Renal cortical epithelial cell (primary cell): ENCODE measurements at places on chromosomes 12 and 14.

- DNase-seq = no peak
Measured at GRCh38 chr12:46489951-46490388, 117.4 kb upstream of the SLC38A2 start.

GRCh38 chr14:52589646-52590045 lies 37.0 kb downstream of the GPR137C start:
- DNase-seq = no peak

- no peak for DNase-seq
Measured at GRCh38 chr12:66319266-66319954, 17.1 kb downstream of the HELB start.

DNA sequence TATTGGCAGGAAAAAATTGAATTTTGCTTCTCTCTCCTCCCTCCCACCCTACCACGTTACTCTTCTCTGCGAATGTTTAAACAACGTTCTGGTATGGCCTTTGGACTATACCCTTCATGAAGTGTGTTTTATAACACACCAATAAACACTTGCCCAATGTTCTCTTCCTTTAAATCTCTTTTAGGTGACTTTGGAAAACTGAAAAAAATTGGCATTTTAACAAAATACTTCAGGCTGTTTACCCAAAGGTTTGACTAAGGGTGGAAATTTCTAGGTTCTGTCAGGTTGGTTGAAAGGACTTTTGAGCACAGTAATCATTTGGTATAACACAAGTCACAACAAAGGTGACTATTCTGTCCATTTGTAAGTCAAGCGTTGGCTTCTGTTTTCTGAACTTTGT lies 446.8 kb downstream of the AEBP2 start:
- DNase-seq = no peak

- no peak for DNase-seq
Measured at GRCh38 chr12:60174476-60174875, 578.6 kb downstream of the SLC16A7 start.

DNA sequence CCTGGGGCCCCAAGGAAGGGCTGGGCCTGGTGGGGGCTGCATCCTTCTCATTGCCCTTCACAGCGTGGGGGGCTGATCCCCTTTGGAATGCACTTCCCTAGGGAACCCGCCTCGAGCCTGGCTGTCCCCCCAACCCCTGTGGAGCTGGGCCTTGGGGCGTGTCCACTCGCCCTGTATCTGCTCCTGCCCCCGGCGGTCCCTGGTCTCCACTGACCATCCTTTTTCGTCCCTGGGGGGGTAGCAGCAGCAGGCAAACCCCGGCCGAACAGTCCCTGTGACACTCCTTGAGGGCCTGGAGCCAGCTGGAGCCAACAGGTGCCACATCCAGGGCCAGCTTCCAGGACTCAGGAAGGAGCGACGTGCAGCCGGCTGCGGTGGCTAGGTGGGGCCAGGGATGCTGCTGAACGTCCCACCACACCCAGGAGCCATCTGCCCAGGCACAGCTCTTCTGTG lies 9.4 kb upstream of the GPR132 start:
- DNase-seq = no peak
